ENCODE measurements at places on chromosomes 3 and 15. TPM values are rescaled to one million over a fixed set of nuclear protein-coding genes. Genes with fewer than 3 reads are reported as not detected.

The NME9 gene
- 2.4 TPM for total RNA-seq

The CD276 gene
- total RNA-seq = 1.2 TPM

The PCOLCE2 gene
- 0.64 TPM for total RNA-seq

The CIB2 gene
- 1.9 TPM for total RNA-seq

The TMEM89 gene
- not detected for total RNA-seq

The EPHA3 gene
- not detected for total RNA-seq

The GPR27 gene
- 0.93 TPM for total RNA-seq
